ENCODE measurements at places on chromosomes 13 and 19. TPM values are rescaled to one million over a fixed set of nuclear protein-coding genes. Genes with fewer than 3 reads are reported as not detected.
A peak's percentile ranks its signal among the peaks of the same experiment; 100 is the strongest.

EXOC3L2 gene
- not detected for total RNA-seq

PTOV1 gene
- 78.2 TPM for total RNA-seq

CEACAM4 gene
- not detected for total RNA-seq

ZNF708 gene
- total RNA-seq = 17.7 TPM

SH2D3A gene
- 22.3 TPM for total RNA-seq

ONECUT3 gene
- not detected for total RNA-seq

DNA sequence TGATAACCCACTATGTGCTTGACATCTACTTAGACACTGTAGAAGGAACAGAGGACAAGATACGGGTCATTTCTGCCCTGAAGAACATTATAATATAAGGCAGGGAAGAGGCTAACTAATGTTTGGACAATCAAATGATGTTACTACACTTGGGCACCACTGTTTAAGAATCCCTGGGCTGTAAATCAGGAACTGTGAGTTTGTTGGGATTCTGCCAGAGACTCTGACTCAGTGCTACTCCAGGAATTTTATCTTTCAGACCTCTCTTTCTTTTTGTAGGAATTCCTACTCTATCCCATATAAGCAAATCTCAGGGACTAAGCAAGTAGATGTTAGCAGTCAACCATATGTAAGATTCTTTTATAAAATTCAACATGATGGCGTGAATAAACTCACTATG lies 3.1 kb upstream of the ZNF471 start:
- no peak overlapping the region for H3K4me3 ChIP-seq
- H3K36me3 ChIP-seq = peaks cover 4% of the 10 kb centered on the region
- no peak for DNase-seq

DNA sequence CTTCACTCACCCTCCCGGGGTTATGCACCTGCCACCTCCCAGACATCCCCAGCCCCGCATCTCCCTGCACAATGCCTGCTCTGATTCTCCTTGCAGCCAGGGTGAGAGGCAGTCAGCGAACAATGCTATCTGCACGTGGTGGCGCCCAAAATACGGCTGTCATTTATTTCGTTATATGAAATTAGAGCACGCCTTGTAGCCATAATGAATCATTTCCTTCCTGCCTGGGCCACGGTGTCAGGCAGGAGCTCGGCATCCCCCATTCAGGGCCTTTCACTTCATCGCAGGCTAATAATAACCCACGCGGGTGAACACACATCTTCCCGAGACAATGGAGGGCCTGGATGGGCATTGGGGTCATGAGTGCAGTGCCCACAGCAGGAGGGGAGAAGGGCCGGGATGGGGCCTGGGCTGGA lies 143.8 kb upstream of the ZNF507 start:
- no peaks in the 10 kb centered on the region for H3K36me3 ChIP-seq
- H3K27me3 ChIP-seq = no peaks in the 10 kb centered on the region
- no peak overlapping the region for H3K4me3 ChIP-seq
- peaks cover 10% of the 10 kb centered on the region for H3K4me1 ChIP-seq
- no peak overlapping the region for H3K27ac ChIP-seq

DNA sequence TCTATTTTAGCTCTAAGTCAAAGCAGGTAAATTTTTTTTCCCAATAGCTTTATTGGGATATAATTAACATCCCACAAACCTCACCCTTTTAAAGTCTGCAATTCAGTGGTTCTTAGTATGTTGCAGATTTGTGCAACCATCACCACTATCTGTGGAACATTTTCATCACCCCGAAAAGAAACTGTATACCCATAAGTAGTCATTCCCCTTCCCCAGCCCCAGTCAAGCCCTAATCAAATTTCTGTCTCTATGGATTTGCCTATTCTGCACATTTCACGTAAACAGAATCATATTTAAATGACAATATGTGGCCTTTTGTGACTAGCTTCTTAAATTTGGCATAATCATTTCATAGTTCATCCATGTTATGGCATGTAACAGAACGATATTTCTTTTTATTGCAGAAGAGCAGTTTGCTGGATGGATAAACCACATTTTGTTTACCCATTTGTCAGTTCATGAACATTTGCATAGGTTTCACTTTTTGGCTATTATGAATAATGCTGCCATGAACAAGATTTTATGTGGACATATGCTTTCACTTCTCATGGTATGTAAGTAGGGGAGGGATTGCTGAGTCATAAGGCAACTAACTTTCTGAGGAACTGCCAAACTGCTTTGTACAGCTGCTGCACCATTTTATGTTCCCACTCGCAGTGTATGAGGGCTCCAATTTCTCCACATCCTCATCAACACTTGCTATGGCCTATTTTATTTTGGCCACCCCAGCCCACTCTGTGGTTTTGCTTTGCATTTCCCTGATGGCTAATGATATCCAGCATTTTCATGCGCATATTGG lies 10.9 kb downstream of the SLC46A3 start:
- DNase-seq = peak; percentile 53
- H3K27me3 ChIP-seq = no peaks in the 10 kb centered on the region
- H3K4me1 ChIP-seq = peaks cover 11% of the 10 kb centered on the region
- no peak overlapping the region for H3K4me3 ChIP-seq
- peaks cover 10% of the 10 kb centered on the region for H3K36me3 ChIP-seq

DNA sequence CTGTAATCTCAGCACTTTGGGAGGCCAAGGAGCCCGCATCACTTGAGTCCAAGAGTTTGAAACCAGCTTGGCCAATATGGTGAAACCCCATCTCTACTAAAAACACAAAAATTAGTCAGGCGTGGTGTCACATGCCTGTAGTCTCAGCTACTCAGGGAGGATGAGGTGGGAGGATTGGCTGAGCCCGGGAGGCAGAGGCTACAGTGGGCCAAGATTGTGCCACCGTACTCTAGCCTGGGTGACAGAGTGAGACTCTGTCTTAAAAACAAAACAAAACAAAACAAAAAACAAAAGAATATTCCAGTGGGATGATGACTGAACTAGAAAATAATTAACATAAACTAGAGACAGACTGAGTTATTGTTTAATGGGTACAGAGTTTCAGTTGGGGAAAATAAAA lies 81.7 kb upstream of the ABCC4 start:
- H3K27me3 ChIP-seq = peaks cover 5% of the 10 kb centered on the region
- no peak overlapping the region for H3K27ac ChIP-seq
- H3K4me3 ChIP-seq = no peak overlapping the region

DNA sequence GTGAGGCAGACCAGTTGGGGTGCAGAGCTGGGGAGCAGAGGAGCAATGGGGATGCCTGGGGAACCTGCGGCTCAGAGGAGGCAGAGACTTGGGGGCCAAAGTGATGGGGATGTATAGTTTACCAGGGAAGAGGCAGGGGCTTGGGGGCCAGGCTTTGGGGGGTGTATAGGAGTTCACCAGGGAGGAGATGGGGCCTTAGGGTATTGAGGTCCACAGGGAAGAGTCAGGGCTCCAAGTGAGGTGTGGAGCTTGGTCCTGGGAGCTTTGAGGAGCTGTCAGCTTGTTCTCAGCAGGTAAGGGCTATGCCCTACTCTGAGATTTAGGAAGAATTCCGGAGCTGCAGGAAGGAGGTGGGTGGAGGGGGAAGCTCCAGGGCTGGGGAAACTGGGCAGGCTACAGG lies 10.8 kb downstream of the TNFAIP8L1 start:
- no peak for DNase-seq
- H3K36me3 ChIP-seq = peaks cover 5% of the 10 kb centered on the region
- no peak overlapping the region for H3K27ac ChIP-seq
- H3K4me3 ChIP-seq = no peak overlapping the region
- H3K4me1 ChIP-seq = peaks cover 4% of the 10 kb centered on the region

DNA sequence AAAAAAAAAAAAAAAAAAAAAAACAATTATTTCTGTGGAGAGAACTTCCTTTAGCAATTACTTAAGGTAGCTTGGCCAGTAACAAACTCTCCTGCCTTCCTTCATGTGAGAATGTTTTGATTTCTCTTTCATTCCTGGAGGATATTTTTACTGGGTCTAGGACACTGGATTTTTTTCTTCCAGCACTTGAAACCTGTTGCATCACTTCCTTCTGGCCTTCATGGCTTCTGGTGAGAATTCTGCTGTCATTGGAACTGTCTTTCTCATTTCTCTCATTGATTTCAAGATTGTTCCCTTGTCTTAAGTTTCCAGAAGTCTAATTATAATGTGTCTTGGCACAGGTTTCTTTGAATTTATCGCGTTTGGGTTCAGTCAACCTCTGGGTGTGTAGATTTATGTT lies 19.3 kb upstream of the RAB20 start:
- no peak overlapping the region for H3K4me3 ChIP-seq
- H3K36me3 ChIP-seq = no peaks in the 10 kb centered on the region
- peaks cover 12% of the 10 kb centered on the region for H3K4me1 ChIP-seq
- no peak for DNase-seq
- H3K27ac ChIP-seq = no peak overlapping the region

DNA sequence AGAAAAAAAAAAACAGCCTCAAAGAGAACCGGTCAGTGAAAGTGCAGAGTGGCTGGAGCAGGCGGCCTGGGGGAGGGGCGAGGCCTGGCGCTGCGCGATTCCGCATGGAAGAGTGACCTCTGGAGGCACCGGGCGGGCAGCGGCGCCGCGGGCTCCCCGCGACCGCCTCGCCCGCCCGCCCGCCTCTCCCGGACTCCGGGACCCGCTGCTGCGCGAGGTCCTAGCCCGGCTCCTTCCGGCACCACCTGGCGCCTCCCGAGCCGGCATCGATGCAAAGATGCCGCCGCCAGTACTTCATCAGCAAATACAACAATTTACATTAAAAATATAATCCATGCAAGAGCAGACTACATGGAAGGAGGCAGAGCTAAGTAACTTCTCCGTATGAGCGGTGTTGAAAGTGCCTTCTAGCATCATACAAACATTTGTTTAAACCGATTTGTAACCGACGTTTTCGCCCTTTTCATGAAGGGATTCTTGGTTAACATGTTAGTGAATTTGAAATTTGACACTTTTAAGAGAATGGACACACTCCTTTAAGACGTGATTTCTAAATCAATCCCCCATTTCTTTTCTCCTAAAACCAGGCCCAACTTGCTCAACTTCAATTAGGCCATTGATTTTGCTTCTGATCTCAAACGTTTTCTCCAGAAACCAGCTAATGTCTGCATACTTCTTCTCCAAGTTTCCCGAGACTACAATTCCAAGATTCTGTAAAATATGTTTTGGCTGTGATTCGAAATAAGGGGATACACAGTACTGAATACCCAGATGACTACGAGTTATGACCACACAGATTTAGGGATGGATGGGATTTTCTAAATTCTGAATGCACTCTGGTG lies 2.1 kb downstream of the EFNB2 start:
- H3K4me1 ChIP-seq = peaks cover 14% of the 10 kb centered on the region
- H3K27me3 ChIP-seq = peaks cover 56% of the 10 kb centered on the region
- peak overlapping the region; percentile 7 for H3K4me3 ChIP-seq
- no peaks in the 10 kb centered on the region for H3K36me3 ChIP-seq

DNA sequence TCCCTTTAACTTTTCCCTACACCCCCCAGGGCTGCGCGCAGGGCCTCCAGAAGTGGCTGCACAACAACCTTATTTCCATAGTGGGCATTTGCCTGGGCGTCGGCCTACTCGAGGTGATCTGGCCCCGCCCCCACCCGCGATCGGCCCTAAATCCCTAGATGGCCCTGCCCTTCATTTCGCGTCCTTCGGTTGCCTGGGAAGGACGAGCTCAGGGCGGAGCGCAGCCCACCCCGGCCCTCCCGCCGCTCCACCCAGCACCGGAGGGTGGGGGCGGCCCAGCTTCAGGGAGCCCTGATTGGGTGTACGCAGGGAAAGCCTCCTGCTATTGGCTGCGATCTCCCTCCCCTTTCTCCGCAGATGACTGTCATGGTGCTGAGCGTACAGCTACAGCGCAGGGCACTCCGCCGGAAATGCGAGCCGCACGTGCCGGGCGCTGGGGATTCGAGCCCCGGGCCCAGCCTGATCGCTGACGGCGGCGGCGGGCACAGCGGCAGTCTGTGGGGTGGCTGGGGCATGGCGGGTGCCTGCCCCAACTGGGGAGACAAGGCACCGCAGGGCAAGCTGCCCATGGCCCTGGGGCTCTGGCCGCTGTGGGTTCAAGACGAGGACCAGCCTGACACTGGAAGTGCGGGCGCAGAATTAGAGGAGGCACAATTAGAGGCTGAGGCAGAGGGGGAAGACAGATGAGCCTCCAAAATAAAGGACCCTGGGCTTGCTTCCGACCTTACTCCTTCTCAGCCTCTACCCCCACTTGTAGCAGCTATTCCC lies 4.3 kb downstream of the CD37 start:
- H3K4me3 ChIP-seq = no peak overlapping the region
- no peak for DNase-seq
- peaks cover 29% of the 10 kb centered on the region for H3K36me3 ChIP-seq
- no peaks in the 10 kb centered on the region for H3K27me3 ChIP-seq
- H3K27ac ChIP-seq = peak overlapping the region; percentile 28

DNA sequence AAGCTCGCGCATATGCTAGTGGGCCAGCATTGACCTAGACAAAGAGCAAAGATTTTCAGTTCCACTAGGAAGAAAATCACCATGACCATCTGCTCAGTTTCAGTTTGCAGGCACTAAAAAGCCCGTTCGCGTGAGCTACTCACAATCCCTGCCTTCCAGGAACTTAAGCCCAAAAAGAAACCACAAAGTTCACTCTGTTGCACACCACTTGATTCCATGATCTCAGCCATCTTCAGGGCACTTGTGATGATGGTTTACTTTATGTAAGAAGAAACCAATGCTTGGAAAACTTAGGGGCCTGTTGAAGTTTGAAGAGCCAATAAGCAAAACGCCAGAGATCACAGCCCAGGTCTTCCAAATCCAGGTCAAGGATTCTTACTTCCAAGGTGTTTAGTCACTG lies 45.0 kb upstream of the SLC15A1 start:
- peaks cover 27% of the 10 kb centered on the region for H3K36me3 ChIP-seq
- no peaks in the 10 kb centered on the region for H3K27me3 ChIP-seq
- no peak for DNase-seq
- H3K27ac ChIP-seq = no peak overlapping the region
- peaks cover 3% of the 10 kb centered on the region for H3K4me1 ChIP-seq

GRCh38 chr13:113109151-113110047 lies 3.8 kb downstream of the F7 start:
- no peaks in the 10 kb centered on the region for H3K4me1 ChIP-seq
- peaks cover 3% of the 10 kb centered on the region for H3K36me3 ChIP-seq
- no peak overlapping the region for H3K27ac ChIP-seq
- no peak for DNase-seq
- H3K4me3 ChIP-seq = no peak overlapping the region

- no peak overlapping the region for H3K4me3 ChIP-seq
- DNase-seq = no peak
- H3K27me3 ChIP-seq = no peaks in the 10 kb centered on the region
These were observed 37.7 kb downstream of the CNMD start for GRCh38 chr13:52701728-52702465.

GRCh38 chr19:46303691-46304397 lies 7.0 kb downstream of the HIF3A start:
- peaks cover 3% of the 10 kb centered on the region for H3K36me3 ChIP-seq
- no peak for DNase-seq
- no peak overlapping the region for H3K4me3 ChIP-seq
- no peak overlapping the region for H3K27ac ChIP-seq
- H3K27me3 ChIP-seq = peaks cover 9% of the 10 kb centered on the region

DNA sequence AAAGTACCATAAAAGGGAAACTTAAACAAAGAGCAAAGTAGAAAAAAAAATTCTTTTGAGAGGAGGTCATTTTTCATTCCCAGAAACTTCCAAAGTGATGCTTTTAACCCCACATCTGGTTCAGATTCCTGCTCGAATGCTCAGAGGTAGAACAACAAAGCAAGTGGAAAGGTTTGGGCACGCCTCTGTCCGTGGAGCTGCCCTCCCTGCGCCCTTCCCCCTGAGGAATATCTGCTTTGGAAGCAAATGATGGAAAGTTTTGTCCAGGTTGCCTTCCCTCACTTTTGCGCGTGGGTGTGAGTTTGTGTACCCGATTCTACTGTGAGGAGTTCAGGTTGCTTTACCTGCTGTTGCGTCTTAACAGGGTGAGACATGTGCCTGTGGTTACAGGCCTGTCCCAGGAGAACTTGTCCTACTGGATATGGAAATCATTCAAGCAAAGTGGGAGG lies 110.2 kb downstream of the KLF5 start:
- no peak for DNase-seq
- no peaks in the 10 kb centered on the region for H3K36me3 ChIP-seq
- H3K27ac ChIP-seq = no peak overlapping the region
- no peak overlapping the region for H3K4me3 ChIP-seq
- H3K27me3 ChIP-seq = no peaks in the 10 kb centered on the region
- peaks cover 2% of the 10 kb centered on the region for H3K4me1 ChIP-seq

Measured in activated CD8-positive, alpha-beta memory T cell treated with anti-CD3 and anti-CD28 coated beads, Interleukin-2, amount 10 ng/mL, durations not matched to agents 7 days and 5 days (primary cell).